ENCODE measurements at places on chromosomes 5 and 9. TPM values are rescaled to one million over a fixed set of nuclear protein-coding genes. Genes with fewer than 3 reads are reported as not detected.

Gene CCNH
- 31.7 TPM for total RNA-seq

Gene PHF24
- 0.78 TPM for total RNA-seq

Gene TMOD1
- total RNA-seq, result 158 TPM

Gene PCDHB2
- total RNA-seq, result 2.3 TPM

Gene NACC2
- 51.4 TPM for total RNA-seq

Gene CD14
- 17.7 TPM for total RNA-seq

DNA sequence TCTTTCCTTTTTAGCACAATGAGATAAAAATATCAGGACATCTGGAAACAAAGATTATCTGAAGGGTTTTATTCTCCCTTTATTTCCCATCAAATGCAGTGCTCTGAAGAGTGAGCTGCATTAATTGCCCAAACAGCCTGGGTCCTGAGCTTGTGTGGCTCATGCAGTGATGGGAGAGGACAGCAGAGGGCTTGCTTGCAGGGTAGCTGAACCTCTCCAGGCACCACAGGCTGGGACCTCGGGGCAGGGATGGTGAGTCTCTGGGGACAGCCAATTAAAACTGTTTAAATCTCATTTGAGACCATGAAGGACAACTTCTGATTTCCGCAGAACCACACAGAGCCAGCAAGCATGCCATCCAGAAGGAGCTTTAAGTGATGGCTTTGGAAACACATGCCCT is 71.2 kb downstream of the PLAC8L1 start:
- no peak for DNase-seq

- no peak for DNase-seq
Measured at GRCh38 chr5:54535149-54535844, 17.7 kb downstream of the SNX18 start.

GRCh38 chr9:4939118-4939561 is 45.9 kb upstream of the JAK2 start:
- DNase-seq, result no peak

DNA sequence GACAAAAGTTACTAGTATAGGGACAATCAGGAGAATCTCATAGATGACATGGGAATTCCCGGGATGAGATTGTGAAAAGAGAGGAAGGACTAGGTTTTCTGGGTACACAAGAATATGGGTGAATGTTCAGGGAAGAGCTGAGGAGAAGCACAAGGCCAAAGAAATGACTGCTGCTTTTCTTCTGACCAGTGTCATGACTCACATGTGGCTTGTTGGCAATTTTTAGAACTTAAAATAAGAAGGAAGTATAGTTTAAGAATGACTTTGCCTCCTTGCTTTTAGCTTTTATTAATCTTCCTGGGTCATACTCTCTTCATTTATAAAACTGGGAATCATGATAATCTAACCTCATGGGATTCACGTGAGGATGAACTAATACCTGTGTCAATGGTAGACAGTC is 652.4 kb upstream of the MEF2C start:
- DNase-seq, result no peak

DNA sequence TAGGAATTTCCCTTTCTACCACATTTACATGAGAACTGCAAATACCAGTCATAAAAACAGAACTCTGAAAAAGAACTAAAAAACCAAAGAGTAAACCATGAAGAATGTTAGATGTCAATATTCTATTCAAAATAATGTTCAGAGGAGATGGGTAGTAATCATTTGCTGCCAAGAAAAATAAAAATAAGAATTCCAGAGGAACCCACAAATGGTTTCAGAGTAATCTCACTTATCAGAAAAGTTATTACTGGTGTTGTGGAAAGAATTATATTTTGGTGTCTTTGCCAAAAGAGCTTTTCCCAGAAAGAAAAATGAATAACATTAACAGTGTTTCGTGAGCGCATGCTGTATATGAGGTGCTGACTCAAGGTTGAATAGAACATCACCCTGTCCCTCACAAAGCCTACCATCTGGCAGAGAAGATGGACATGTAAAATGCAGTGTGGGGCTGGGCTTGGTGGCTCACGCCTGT is 35.6 kb downstream of the GPR21 start:
- no peak for DNase-seq

GRCh38 chr9:16996901-16997491 is 126.5 kb upstream of the BNC2 start:
- DNase-seq, result no peak

- DNase-seq, result no peak
Measured at GRCh38 chr9:69181908-69182353, 7.9 kb downstream of the TJP2 start.

Measured in heart left ventricle (tissue), 16 donors.